Midbrain (tissue), 1 donor: ENCODE measurements at places on chromosomes 11 and 22.

GRCh38 chr11:110179064-110179463 is 85.9 kb downstream of the ZC3H12C start:
- DNase-seq: no peak

DNA sequence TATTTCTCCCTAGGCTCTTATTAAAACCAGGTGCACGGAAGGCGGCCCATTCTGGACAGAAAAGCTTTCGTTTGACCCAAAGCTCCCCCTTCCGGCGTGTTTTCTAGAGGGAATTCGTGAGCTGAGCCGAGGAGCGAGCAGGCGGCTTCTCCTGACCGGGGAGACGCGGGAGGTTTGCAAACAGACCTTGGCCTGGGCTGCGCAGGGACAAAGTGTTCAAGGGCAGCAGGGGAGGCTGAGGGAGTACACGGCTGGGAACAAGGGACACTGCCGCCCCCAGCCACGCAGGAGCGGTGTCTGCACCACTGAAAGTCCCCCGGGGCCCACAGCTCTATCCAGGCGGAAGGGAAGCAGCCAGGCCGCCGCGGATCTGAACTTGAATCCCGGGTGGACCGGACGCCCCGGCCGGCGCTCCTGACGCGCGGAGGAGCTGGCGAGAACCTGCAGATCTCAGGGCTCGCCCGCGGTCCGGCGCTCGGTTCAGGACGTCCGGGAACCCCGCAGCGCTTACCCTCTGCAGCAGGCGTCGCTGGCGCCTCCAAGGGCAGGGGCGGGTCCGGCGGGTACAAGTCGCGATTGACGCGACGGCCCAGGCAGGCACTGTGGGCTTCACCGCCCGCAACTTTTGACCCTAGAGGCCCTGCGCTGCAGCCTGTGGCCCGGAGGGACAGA is 101.9 kb downstream of the WT1 start:
- peak; percentile 57 for DNase-seq

DNA sequence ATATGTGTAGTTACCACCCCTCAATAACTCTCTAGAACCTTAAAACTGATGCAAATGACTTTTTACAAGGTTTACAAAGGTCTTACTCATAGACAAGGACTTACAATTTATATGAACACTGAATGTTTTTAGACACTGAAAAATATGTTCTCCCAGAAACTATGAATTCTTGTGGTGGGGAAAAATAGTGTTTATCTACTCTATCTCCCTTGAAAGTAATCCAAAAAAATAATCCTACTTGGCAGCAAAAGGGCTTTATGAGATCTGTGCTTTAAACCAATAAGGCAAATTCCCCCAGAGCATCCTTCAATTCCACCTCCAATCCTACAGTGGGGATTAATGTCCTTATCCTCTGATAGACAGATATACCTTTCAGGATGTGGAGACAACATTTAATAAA is 1984.1 kb upstream of the RAG2 start:
- DNase-seq: no peak

- DNase-seq: no peak
Observed at GRCh38 chr11:118106789-118107335, 20.1 kb upstream of the SMIM35 start.

DNA sequence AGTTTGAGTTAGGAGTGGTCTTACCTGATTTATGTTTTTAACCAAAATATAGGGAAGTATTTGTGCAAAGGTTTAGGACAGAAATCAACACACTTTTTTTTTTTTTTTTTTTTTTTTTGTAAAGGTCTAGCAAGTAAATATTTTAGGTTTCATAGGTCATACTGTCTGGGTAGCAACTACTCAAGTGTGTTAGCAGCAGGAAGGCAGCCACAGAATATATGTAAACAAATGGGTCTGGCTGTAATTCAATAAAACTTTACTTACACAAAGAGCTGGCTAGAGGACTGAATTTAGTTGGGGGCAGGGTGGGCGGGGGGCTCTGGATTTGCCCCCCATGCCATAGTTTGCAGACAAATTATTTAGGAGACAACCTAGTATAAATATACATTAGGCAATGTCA is 510.4 kb downstream of the NELL1 start:
- DNase-seq: no peak
